ENCODE measurements at places on chromosomes 12 and 14.
A peak's percentile ranks its signal among the peaks of the same experiment; 100 is the strongest.

- no peak for DNase-seq
Measured at GRCh38 chr14:101624536-101624935, 63.2 kb downstream of the DIO3 start.

DNA sequence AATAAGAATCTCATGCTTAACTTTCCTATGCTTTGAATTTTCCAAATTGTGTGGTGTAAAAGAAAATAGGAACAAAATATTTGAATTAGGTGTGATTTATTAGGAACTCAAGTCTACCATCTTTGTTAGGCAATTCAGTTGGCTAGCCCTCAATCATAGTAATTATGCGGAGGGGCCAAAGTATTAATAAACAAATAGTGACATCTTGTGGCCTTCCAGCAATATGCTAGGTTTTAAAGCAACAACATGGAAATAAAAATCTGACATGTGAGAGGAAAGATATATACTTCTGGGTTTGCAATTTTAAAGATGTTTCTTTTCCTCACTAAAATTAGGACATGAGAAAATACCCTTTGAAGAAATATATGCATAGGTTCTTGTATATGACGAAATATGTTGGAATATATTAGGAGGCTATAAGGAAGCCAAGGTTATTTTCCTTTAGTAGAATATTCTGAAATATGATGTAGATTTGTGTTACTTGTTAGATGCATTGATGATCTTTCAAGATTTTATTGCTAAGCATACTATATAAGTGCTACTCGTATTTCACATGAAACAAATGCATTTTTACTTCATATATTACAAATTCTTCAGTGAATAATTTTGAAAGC lies 200.4 kb downstream of the PTPRO start:
- peak; percentile 56 for DNase-seq

DNA sequence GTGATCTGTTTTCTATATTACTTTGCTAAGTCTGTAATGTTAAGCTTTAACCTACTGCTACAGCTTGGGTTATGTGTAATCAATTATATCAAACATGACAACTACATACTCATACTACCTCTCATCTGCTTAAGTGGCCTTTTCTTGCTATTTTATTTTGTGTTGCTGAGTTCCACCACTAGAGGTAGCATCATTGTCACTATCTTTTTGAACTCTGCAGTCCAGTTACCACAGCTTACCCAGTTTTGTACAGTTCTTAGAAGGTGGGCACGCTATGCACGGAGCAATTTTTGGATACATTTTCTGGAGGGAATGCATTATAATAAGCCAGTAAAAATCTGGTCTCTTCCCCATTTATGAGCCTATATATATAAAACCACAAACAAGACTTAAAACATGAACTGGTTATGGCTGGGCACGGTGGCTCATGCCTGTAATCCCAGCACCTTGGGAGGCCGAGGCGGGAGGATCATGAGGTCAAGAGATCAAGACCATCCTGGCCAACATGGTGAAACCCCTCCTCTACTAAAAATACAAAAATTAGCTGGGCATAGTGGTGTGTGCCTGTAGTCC lies 48.5 kb downstream of the SAV1 start:
- peak; percentile 64 for DNase-seq

GRCh38 chr14:49950275-49951228 lies 57.7 kb downstream of the ARF6 start:
- DNase-seq: no peak

DNA sequence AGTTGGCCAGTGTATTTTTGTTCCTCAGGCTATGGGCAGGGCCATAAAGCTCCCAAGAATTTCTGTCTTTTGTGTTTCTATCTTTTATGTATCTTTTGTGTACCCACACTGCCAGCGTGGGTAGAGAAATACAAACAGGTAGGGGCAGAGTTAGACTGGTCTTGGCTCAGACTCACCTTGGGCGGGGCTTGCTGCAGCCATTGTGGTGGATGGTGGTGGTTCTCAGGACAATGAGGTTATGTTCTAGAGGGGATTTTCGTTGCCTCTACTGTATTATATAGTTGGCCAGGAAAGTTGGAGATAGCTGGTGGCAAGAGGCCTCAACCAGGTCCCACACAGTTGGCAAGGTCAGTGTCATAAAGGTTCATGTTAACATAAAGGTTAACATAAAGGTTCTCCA lies 977.5 kb upstream of the LRFN5 start:
- no peak for DNase-seq
